ENCODE measurements at places on chromosomes 4 and X.
A peak's percentile ranks its signal among the peaks of the same experiment; 100 is the strongest.

DNA sequence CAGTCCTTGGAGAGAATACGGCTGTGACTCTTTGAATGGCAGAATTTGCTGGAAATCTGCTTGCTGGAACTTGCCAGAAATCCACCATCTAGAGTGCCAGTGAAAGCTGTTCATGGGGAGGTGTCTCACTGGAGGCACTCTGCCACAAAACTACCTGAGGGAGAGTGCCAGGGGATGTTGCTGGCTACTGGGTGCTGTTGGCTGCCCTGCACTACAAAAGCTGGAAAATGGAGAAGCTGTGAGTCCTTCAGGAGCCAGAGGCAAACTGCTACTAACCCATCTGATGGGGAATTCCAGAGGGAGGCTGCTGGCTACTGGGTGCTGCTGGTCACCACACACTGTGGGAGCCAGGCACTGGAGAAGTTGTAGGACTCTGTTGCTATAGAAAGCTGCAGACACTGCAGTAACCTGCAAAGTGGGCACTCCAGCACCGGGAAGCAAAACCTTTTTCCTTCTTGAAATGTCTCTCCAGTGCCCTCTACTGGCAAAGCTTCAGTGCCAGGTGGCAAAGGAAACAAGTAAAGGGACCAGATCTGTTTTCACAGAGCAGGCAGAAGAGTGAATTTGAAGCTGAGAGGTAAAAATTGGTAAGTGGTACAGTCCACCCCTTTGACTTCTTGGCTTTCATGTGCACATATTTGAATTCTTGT lies 47.8 kb upstream of the HSD17B10 start:
- DNase-seq: peak; percentile 50

- no peak for DNase-seq
These were observed 473.8 kb downstream of the ACTRT1 start for GRCh38 chrX:127578395-127578794.

DNA sequence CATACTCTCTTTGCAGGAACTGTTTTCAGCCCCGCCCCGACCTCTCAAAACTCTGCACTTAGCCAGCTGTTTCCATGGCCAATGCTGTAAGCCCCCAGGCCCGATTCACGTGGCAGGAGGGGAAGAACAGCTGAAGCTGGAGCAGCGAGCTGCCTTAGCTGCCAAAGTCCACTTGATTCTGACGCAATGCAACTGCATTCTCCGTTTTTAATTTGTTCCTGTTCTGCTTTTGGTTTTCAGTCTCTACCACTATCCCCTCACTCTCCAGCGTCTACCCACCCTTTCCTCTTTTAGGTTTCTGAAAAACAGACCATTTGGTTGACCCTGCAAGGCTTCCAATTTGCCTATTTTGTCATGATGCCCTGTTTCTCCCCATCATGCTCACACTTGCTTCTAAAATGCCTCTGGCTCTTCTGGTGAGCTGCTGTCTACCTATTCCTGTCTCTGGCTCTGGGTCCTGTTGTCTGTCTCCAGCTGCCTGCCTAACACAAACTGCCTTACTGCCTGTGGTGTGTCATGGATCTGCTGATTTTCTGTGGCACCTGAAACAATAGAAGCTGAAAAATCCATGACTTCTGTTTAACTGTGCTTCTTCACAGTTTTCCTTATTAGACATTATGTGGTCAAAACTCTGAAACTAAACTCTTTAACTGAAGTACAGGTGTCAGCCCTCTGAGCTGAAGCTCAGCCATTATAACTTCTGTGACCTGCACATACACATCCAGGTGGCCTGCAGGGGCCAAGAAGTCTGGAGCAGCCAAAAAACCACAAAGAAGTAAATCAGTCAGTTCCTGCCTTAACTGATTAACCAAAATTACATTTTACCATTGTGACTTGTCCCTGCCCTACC lies 160.5 kb upstream of the AGTR2 start:
- DNase-seq: peak; percentile 9

GRCh38 chr4:167868163-167868562 lies 224.2 kb upstream of the ANXA10 start:
- no peak for DNase-seq

DNA sequence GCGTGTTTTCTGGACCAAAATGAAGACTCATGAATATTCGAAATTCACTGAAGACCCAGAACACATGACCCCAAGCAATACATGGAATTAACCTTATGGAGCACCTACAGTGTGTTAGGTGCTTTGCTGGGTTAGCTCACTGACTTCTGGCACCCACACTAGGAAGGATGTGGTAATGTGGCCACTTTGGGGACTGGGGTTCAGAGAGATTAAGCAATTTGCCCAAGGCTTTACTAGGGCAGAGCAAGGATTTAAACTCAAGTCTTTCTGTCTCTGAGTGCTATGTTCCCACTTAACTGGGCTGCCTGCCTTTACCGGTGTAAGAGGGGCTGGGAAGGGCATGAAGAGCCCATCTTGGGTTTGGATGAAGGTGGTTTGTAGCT lies 162.0 kb upstream of the ATP6AP2 start:
- DNase-seq: no peak

DNA sequence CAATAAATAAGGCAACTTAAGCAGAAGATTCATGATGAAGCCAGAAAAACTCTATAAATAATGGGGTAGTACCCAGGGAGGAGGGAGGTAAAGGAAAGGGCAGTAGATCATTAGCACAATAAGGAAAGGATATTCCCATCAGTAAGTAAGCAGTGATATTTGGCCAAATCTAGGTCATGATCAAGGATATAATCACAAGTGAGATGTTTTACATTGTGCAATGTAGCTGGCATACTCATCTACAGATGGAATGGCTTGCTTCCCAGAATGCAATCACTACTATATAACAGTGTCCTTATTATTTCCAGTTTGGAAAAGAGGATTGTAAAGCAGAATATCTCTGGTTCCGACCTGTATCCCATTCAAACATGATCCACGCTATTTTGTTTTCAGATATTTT lies 483.4 kb downstream of the RPA4 start:
- DNase-seq: no peak

DNA sequence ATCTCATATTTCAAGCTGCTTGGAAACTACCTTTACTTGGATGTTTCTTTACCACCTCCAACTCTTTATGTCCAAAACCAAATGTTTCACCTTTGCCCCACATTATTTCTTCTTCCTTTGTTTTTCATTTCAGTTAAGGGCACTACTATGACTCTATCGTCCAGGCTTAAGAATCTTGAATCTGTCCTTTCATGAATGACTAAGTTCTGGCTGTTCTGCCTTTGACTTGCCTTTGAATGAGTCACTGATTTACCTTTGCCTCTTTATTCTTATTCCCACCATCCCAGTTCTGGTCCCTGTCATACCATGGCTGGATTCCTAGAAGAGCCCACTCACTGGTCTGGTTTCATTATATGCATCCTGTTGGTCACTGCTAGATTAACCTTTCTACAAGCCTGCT lies 30.6 kb upstream of the PLAC1 start:
- no peak for DNase-seq

DNA sequence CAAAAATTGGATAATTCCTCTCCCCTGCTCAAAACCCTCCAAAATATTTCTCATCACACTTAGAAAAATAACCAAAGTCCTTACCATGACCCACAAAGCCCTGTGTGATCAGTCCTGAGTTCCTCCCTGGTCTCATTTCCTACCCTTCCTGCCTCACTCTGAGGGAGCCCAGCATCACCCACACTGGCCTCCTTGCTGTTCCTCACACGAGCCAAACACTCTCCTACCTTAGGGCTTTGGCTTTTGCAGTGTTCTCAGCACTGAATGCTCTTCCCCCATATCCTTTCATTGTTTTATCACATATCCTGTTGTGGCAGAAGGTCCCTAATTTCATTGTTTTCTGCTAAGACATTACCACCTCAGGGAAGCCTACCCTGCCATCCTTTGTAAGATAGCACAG lies 12.2 kb downstream of the MGAT4D start:
- no peak for DNase-seq

DNA sequence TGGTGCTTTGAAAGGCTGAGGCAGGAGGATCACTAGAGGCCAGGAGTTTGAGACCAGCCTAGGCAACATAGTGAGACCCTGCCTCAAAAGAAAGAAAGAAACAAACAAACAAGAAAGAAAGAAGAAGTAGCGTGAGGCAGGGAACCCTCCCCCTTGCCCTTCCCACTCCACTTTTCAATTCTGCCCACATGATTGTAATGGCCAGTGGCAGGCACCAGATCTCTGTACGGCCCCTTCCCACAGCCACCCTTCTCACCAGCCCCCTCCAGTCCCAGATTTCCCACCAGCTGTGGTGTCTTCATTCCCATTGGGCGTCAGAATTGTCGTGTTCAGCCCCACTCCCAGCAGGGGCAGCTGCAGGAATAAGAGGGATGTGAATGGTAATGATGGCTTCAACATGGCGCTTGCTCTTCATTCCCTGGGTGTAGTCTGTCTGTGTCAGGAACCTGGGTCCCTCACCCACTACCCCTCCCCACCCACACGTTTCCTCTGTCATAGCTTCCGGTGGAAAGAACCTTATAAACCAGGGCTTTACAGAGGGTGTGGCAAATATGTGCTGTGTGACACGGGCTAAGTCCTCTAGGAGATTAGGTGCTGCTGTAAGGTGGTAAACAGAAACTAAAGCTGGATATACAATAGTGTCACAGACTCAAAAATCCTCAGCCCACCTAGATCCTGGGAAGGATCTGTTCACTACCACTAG lies at the start of gene IL2RG:
TSS of gene IL2RG (minus strand) at position 437 of the 703 bp plus-strand sequence. CDS start at position 399, 38 bp downstream.
- DNase-seq: peak; percentile 74

- no peak for DNase-seq
These were observed 8.0 kb upstream of the FNIP2 start for GRCh38 chr4:158760866-158761265.

DNA sequence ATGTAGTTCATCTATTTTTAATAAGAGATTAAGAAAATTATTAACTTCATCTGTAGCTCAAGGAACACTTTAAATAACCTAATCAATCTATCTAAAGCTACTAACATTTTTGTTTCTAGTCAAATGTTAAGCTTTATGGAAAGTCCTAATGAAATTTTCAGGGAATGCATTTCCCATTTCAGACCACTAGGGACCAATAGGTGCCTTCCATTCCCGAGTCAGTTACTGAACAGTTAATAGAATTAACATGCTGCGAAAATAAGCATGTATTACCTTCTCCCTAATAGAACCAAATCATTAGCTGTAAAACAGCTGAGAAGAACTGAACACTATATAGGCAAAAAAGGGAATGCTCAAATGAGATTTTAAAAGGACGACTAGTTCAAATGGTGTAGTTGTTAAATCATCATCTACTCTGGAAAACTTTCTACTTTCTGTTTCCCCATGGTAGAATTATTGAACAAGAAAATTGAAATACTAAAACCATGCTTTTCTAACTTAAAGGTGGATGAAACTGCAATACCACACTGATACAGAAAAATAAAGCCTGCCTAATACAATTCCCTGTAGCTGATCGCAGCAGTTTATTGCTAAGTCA lies 22.5 kb downstream of the STX18 start:
- no peak for DNase-seq

DNA sequence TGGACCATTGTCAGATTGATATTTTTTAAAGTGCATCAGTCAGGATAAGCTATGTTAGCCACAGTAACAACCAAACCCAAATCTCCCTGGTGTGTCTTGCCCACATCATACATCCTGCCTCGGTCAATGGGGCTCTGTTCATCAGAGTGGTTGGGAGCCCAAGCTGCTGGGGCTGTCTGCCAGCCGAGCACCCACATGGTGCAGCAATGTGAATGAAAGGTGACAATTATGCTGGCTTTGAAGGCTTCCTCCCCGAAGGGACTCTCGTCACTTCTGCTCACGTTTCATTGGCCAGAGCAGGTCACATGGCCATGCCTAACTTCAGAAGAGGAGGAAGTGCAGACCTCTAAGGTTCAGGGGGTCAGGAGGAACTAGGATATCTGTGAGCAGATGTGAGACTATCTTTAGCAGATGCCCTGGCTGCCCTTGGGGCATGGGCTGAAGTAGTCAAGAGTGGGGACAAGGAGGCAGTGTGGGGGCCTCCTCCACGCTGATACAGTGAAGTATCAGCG lies 1.3 kb upstream of the JAKMIP1 start:
- no peak for DNase-seq

- DNase-seq: no peak
These were observed 69.9 kb downstream of the MFAP3L start for GRCh38 chr4:169956091-169956843.

GRCh38 chrX:118724365-118724764 lies 3.0 kb upstream of the IL13RA1 start:
- no peak for DNase-seq

DNA sequence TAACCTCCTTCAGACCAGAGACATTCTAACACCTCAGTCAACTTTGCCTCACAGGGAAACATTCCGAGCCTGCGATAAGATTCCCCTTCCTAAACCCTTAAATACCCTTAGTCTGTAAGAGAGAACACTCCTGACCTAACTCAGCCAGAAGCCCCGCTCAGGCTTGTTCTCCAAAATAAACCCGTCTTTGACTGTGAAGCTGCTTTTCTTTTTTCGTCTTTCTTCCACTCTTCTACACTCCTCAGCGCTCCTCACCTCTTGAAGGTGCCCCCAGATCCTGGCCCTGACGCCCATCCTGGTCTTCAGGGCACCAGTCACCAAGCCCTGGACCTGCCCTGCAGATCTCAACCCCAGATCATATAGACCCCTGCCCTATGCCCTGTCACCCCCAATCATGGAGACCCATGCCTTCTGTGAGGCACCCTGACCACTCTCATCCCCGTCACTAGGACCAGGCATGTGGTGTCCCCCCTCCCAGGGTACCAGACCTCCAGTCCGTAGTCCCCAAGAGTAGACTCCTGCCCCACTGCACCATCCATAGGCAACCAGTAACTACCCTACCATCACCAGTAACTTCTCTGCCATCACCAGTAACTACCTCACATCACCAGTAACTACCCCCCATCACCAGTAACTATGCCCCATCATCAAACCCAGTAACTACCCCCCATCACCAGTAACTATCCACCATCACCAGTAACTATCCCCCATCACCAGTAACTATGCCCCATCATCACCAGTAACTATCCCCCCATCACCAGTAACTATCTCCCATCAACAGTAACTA lies 3.5 kb downstream of the ASMTL start:
- peak; percentile 2 for DNase-seq

DNA sequence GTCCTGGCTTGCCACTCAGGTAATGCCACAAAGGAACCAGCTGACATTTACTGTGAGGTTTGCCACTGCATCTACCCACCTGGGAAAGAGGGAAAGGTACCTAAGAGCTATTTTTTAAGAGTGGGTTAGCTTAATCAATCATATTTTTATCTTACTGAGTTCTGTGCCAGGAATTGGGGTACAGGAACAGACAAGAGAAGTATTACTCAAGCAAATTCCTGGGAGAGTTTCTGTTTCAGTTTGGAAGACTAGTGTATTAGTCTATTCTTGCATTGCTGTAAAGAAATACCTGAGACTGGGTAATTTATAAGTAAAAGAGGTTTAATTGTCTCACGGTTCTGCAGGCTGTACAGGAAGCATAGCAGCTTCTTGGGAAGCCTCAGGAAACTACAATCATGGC lies 23.2 kb downstream of the PSMD10 start:
- no peak for DNase-seq

Data from GM13977 (cell line).